Glutamatergic neuron (in vitro differentiated cells): ENCODE measurements at places on chromosomes 6 and 20. TPM values are rescaled to one million over a fixed set of nuclear protein-coding genes. Genes with fewer than 3 reads are reported as not detected.
A peak's percentile ranks its signal among the peaks of the same experiment; 100 is the strongest.

DNA sequence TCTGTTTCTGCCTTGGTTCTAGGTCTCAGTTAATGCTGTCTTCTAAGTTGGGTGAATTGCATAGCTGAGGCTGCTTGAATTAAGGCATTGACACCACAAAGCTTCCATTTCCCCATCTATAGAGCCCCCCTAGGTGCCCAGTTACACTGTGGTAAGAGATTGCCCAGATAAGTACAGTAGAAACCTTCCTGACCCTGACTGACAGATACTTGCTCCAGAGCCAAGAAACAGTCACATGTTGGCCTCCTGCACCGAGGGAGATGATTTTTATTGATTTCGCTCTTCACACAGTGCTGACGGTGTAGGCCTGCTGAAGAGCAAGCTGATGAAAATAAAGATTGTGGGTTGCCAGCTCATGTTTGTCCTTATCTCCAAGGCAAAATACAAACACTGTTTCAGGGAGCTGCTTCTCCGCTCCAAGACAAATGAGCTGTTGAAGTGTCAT lies 67.9 kb downstream of the TRMT11 start:
- DNase-seq: peak; percentile 18

GRCh38 chr6:2795956-2796355 lies 30.8 kb downstream of the WRNIP1 start:
- no peak for DNase-seq

DNA sequence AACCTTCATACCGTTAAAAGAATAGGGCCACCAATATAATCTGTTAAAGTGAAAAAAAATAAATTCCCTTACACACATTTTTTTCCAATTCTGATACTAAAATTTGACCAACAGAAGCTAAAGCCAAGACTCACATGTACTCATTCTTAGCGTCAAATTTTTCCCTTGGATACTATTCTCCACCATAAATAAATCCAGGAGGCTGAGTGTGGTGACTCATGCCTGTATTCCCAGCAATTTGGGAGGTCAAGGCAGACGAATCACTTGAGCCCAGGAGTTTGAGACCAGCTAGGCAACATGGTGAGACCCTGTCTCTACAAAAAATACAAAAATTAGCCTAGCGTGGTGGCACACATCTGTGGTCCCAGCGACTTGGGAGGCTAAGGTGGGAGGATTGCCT lies 43.9 kb downstream of the SCML4 start:
- DNase-seq: no peak

- DNase-seq: no peak
Observed at GRCh38 chr6:7115543-7116231, 7.9 kb downstream of the RREB1 start.

GRCh38 chr20:38248133-38248532 lies 12.4 kb downstream of the KIAA1755 start:
- DNase-seq: no peak

GSTA3 gene
- total RNA-seq: not detected

PLCB4 gene
- 28.9 TPM for total RNA-seq

MRAP2 gene
- 5.1 TPM for total RNA-seq

SEL1L2 gene
- total RNA-seq: not detected
